ENCODE measurements at places on chromosomes 12 and 14.

DNA sequence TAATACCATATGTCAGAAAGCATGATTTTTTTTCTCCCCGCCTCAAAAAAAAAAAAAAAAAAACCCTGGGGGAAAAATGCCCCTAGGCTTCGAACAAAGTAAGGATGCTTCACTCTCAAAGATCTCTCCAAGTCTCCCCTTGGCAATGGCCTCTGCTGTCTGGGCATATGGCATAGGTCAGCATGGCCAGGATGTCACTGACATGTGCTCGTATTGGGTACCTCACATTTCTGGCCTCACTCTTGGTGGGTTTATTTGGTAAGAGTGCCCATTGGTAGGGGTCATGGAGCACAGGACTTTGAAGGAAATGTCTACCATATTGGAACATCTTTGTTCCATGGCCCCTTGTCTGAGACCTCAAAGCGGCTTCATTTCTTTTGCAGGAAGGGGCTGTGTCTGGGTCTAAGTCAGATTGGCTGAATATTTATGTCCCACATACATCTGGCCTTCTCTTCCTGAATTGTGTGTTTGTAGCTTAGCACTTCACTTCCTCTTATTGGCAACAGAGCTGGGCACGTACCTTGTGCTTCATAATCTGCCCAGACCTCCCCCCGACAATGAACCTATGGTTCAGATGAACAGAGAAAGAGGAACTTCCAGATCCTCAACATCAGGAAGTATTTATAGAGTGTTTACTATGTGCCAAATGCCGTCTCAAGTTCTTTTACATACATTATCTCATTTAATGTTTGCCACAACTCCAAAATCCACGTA lies 36.3 kb upstream of the OAS1 start:
- DNase-seq, result no peak

DNA sequence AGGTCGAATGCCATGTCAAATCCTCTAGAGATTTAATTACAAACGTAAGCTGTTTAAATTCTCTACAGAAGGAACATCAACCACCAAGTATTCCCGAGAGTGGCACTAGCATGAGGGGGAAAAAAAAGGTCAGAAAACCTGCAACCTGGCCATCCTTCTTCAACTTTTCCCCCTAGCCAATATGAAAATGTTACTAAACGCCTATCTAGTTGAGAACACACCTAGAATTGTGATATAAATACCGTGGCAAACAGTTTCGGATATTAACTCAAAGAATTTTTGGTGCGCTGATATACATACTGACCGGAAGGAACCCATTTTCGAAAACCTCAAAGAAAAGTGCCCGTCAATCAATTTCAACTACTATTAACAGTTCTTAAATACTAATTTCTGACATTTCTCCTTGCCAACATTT lies 1.8 kb downstream of the HNRNPC start:
- DNase-seq, result no peak

GRCh38 chr14:85380881-85381280 lies 149.1 kb upstream of the FLRT2 start:
- DNase-seq, result no peak

GRCh38 chr12:81077329-81077685 lies 572 bp upstream of the ACSS3 start:
- DNase-seq, result no peak

DNA sequence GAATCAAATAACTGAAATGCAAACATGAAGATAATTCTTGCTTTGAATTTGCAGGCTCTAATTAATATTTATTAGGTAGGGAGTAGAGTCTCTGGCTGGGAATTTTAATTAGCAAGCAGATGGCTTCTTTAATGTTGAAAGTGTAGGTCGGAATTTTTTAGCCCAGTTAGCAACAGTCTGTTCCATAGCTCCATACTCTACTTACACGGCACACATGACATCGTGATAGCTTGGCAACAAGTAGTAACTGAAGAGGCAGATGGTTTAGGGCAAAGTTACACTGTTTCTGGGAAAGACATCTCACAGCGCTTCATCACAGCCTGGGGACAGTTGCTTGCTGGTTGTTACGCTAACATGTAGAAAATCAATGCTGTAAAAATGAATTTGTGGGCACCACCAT lies 710.7 kb downstream of the GALC start:
- DNase-seq, result no peak
